ENCODE measurements at places on chromosomes 12 and 14.

DNA sequence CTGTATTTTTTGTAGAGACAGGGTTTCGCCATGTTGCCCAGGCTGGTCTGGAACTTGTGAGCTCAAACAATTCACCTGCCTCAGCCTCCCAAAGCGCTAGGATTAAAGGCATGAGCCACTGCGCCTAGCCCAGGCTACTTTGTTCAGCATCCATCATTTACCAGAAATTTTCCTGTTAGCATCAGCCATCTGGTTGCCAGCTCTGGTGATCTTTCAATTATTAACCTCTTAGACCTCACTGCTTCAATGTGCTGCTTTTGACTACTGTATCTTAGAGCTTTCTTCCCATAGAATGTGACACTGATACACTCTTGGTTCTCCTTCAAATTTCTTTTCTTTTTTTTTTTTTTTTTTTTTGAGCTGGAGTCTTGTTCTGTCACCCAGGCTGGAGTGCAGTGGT lies 5.4 kb upstream of the AMHR2 start:
- no peak for DNase-seq

GRCh38 chr12:122842505-122843405 lies 7.5 kb downstream of the HIP1R start:
- no peak for DNase-seq

- no peak for DNase-seq
These were observed 20.8 kb downstream of the CFAP251 start for GRCh38 chr12:121939186-121939585.

DNA sequence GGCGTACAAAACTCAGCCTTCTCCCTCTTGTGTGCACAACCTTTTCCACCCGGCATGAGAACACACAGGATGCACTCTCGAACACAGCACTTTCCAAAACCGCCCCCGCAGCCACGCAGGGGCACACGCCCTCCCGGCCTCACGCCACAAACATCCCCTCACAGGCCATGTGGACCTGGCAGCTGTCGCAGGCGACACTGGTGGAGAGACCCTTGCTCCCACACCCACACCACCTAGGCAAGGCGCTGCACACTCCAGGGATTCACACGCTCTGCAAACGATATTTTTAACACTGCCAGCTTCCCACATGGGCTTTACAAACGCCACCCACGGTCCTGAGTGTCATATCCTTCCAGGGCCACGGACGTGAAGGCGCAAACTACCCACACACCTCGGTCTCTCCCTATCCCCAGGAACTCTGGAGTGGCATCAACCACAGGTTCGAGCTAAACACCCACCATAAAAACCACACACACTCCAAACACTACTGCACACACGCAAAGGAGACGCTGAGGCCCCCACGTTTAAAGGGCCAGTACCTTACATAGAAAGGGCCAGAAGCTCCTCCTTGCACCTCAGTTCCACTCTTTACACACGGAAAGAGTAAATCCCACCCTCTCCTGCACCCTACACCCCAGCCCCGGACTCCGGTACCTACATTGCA lies 12.4 kb upstream of the ITGB7 start:
- DNase-seq, result no peak

GRCh38 chr12:132314035-132314434 lies 15.4 kb downstream of the GALNT9 start:
- no peak for DNase-seq

GRCh38 chr12:96121271-96121711 lies 72.9 kb upstream of the ELK3 start:
- no peak for DNase-seq

DNA sequence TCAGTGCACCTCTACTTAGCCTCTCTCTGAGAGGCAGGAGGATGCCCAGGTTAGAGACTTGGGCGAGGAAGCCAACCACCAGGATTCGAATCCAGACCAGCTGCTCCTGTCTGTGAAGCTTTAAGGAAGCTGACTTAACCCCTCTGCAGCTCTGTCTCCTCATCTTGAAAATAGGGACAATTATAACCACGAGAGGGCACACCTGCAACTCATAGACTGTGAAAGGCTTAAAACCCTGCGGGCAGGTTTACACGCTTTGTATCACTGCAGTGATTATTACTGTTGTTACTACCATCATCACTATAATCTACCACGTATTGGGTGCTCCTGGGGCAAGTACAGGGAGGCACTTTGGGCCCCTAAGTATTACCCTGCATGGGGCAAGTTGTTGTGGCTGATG lies 379.8 kb downstream of the VRK1 start:
- no peak for DNase-seq

- no peak for DNase-seq
These were observed 36.3 kb upstream of the NTF3 start for GRCh38 chr12:5395443-5396271.

DNA sequence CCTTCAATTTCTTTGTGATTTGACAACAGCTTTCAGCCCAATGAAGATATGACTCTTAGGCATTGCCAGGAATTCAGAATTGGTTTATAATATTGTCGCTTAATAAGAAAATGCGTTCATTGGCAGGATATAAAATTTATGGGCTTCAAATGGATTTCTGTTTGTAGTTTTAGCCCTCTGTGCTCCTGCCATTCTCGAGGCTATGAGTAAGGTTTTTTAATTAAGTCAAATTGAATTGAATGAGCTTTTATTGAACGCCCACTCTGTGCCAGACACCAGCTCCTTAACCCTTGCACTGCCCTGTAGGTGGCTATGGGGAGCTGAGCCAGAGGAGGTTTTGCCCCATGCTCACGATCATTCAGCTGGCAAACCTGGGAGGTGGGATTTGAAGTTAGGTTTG lies 115.1 kb downstream of the SLC25A47 start:
- DNase-seq, result no peak

DNA sequence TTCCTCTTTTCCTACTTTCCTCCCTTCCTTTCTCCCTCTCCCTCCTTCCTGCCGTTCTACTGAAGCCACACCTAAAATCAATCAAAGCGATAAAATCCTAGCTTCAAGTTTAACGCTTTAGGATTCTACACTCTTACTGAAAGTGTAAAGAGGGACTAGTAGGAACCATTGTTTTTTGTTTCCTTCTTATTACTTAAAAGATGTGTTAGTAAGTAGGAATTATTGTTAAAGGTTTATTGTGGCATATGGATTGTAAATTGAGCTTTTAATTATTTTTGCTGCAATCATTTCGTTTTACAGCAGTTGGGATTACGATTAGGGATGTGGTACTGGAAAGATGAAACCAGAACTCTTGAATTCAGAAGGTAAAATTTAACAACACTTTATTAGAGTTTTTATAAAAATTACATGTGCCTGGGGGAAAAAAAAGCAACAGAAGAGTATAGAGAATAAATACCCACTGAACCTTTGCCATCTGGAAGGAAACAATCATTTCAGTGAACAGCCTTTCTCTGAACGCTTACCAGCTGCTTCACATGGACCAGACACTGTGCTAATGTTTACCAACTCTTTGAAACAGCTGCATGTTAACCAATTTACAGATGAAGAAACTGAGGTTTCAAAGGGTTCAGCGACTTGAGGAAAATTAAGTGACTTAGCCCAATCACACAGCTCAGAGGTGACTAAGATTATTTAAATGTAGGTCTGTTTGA lies 1.0 kb downstream of the PPP1R36 start:
- DNase-seq, result no peak

DNA sequence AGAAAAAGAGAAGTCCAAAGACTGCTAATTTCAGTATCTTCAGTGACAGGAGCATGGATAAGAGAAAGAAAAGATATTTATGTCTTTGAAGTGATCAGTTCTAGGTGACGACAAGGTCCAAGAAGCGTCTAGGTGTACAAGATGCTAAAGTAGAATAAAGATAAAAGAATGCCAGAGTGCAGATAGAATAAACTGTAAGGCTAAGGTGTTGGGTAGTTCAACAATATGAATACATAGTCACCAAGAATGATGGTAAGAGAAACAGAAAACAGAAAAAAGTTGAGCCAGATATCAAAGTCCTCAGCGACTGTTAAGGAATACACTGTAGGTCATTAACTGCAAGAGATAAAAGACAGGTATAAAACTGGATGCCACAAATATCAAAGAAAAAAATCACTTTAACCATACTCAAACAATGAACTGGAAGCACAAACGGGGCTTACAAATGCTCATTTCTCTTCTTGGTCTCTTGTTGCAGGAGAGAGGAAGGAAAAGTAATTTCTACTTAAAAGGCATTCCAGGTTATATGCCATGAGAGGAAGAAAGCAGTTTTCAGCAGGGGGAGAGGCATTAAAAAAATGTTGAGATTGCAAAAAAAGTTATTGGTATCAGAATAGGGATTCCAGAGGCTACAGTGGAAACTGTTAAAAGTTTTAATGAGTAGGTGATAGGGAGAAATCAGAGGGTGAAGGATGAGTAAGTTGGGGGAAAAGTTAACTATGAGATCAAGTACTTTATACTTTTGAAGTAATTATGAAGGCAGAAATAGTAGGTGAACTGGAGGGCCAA lies 121.5 kb downstream of the CEP83 start:
- no peak for DNase-seq

- DNase-seq, result no peak
These were observed 49.9 kb upstream of the PLEKHG3 start for GRCh38 chr14:64654246-64654900.

GRCh38 chr12:92561543-92561899 lies 141.3 kb upstream of the PLEKHG7 start:
- DNase-seq, result no peak
